ENCODE measurements at places on chromosomes 5 and 9.

DNA sequence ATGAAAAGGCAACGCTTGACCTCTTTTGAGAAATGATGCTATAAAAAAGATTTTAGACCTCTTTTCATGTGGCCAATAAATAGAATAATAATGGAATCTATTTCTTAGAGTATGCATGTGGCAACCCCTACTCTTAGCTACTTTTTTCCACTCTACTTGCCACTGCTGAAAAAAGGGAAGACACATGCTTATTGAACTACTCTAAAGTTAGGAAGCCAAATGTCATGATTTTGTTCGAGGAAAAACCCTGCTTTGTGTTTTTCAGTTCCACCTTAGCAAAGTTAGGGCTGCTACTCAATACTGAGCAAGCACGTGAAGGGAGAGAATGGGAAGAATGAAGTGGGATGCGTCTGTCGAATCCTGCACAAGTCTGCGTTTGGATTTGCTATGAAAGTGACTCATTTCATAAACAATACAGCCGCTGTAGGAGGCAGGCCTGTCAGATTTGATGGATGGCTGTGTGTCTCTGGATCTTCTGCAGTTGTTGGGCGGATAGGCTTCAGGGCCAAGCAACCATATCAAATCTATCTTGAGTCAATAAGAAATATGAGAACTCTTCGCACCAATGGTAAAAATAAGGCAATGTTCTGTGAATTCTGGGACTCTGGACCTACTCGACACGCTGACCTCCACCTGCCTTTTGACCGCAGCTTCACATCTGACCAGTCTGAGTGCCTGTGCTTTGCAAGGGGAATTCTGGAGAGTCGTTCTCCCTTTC, 333.6 kb downstream of the PIK3R1 start:
- no peak for DNase-seq

DNA sequence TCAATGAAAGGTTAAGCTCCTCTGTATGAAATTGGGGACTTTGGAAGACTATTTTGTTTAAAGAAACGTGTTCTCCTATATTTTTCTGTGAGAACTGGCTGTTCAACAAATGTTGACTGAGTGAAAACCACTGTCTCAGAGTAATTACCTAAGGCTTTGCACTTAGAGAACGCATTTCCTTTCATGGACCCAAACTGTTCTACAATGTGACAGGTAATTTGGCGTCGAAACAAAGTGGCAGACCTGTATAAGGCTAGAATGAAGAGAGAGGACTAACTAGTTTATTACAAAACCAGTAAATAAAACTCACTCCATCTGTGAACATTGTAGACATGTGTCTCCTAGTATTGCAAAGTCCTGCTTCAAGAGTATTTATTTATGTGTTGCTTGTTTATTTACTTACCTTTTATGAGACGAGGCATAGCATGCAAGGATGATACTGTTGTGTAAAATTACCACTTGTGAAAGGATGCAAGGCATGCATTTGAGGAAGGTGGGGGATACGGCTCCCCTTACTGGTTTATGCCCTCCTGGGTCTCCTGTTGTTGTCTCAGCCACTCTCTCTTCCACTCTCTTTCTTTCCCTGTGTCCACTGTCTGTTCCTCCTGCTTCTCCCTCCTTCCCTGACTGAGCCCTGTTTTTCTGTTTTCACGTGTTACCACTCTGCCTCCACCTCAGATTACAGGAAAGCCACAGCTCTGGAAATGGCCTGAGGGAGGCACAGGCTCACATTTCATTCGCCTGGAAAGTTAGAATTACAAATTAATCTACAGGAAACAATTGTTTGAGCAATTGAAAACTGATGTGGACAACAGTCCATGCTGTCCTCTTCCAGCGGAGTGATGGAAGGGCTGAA, 444.0 kb upstream of the ZNF608 start:
- DNase-seq: no peak

GRCh38 chr9:88045686-88046085, 71.4 kb upstream of the CDK20 start:
- no peak for DNase-seq

DNA sequence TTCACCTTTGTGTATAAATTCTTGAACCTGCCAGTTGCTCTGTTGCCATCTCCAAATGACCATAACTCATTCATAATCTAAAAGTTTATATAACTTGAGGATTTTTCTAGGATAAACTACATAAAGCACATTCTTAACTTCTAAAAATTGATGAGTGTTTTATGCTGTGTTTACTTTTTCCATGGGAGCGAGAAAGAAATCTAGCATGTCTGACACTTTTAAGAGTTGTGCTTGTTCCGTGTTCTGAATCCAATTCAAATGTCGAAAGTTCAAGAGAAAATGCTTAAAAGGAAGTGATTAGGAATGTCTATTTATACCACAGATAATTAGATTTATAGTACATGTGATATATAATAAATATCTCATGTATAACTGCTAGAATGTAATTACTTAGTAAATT, 154.4 kb downstream of the DEPDC1B start:
- DNase-seq: no peak

- DNase-seq: no peak
These were observed 21.9 kb downstream of the GSN start for GRCh38 chr9:121289772-121290370.

DNA sequence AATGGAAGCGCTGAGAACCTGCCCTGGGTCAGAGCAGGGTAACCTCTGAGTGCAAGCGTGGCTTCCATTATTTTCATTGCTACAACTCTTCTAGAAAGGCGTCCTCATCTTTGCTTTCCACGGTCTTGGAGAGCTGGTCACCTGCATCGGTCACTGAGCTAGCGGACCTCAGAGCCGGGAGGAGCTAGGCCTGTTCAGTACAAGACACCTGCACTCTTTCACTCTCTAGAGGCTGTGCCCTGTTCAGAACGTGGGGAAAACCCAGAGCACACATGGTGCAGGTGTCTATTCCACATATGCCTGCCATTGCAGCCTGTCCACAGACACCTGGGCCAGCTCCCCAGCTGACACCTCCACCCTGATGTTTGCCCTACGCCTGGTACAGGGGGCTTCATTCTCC, 147.8 kb upstream of the IRX2 start:
- no peak for DNase-seq

Data from omental fat pad (tissue), 4 donors.